NCI-H1417 (cell line): ENCODE measurements at places on chromosomes 16 and 17.

DNA sequence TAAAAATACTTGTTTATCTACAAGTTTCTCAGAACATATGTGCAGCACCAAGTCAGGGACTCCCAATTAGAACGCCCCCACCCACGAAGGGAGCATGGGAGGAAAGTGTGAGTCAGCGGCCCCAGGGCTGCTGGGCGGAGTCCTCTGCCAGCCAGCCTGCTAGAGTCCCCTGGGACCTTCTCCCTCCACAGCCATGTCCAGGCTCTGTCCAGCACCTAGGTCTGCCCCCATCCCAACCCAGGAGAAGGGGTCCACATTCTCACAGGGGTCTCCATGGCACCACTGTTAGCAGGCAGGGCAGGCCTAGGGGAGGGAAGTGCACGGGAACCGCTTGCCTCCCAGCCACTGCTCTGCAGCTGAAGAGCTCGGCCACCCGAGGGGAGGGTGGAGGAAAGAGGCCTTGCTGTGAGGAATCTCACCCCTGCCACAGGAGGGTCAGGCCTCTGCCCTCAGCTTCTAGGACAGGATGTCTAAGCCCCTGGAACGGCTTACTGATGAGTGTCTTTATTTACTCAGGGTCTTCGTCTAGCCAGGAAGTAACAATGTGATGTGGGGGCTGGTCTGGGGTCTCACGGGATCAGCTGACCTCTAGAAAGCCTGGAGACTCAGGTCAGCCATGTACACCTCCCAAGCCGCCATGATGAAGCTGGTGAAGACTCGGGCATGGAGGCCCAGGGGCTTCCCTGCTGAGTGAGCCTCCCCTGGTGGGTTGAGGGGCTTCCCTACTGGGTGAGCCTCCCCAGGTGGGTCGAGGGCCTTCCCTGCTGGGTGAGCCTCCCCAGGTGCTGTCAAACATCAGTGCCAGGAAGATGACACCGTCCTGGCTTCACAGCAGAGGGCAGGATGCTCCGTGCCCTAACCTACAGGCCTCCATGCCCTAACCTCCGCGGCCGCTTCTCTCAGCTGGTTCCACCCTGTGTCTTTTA, 190.3 kb downstream of the RBFOX3 start:
- DNase-seq: no peak

GRCh38 chr17:56779322-56779721, 54.4 kb downstream of the C17orf67 start:
- no peak for DNase-seq

GRCh38 chr17:8791910-8792270, 7.3 kb downstream of the MFSD6L start:
- DNase-seq: no peak

GRCh38 chr17:43026595-43026994, 1.6 kb downstream of the RND2 start:
- DNase-seq: no peak

DNA sequence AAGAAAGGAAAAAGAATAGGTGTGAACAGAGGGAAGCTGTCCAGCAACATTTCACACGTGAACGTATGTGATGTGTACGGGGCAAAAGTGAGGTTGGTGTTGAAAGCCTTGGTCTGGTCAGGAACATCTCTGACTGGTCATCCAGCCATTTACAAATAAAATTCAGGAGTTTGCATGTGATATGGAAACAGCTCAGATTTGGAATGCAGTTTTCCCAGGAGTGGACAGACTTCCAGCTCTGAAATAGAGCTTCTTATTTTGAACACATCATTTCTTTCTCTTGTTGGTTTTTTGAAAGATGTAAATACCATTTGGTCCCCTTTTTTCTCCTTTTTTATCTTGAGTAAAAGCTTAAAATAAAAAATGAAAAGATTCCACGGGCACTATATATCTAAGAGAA, 566.2 kb upstream of the ZFHX3 start:
- DNase-seq: no peak
